CD4-positive, CD25-positive, alpha-beta regulatory T cell (primary cell): ENCODE measurements at places on chromosomes 11 and 22.

GRCh38 chr11:46461461-46461927 lies 69.9 kb upstream of the CHRM4 start:
- no peak for DNase-seq

DNA sequence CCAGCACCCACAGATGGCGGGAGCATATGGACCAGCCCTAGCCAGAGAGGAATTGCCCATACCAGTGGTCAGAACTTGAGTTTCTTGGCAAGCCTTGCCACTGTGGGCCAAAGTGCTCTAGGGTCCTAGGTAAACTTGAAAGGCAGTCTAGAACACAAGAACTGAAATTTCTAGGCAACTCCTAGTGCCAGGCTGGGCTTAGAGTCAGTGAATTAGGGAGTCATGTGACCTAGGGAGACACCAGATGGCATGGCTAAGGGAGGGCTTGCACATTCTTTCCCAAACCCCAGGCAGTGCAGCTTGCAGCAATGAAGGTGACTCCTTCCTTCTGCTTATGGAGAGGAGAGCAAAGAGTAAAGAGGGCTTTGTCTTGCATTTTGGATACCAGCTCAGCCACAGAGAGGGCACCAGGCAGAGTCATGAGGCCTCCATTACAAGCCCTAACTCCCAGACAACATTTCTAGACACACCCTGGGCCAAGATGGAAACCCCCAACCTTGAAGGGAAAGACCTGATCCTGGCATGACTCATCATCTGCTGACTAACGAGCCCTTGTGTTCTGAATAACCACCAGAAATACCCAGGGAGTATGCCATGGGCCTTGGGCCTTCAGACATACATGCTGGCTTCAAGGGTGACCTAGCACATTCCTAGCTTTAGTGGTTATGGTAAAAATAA lies 19.2 kb upstream of the OR56A3 start:
- no peak for DNase-seq

DNA sequence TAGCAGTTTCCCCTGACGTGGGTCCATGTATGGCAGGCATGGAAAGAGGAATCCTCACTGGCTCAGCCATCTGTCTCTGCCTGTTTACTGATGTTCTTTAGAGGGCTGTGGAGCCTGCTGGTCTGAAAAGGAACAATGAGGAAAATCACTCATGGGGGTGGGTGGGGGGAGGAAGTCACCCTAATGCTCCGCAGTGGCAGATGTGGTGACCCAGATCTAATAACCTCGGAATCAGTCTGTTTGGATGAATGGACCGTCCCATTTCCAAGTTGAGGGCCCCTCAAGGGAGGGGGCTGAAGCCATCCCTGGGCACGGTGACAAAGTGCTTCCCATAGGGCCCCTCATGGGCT lies 4.4 kb downstream of the BCR start:
- DNase-seq: no peak

- DNase-seq: no peak
Measured at GRCh38 chr11:76706667-76707066, 36.1 kb upstream of the LRRC32 start.
